Mammary epithelial cell (primary cell): ENCODE measurements at places on chromosomes 7 and 10. TPM values are rescaled to one million over a fixed set of nuclear protein-coding genes. Genes with fewer than 3 reads are reported as not detected.

- DNase-seq = no peak
Observed at GRCh38 chr7:30911561-30911969, at the start of gene AQP1. Gene AQP1, plus strand, starts transcription at chr7:30911853. Its CDS starts 57 bp downstream, at chr7:30911910.

DNA sequence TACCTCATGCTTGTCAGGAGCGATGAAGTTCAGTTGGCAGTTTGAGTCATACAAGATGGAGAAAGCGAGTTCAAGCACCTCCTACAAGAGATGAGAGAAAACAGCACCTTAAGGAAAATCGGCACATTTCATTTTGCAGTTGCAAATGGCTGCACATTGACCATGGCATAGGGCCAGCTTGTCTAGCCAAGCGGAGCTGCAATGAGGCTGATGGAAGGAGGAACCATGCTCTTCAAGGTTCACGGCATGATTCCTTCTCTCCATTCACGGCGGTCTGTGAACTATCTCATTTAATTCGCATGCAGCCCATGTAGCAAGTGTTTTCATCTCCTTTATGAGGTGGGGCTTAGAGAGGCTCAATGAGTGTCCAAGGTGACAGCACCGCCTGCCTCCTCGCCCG is 137.4 kb upstream of the AOAH start:
- no peak for DNase-seq

The LRRC61 gene
- total RNA-seq = 0.73 and 2.0 TPM in 2 replicates

GRCh38 chr10:12668634-12669033 is 319.3 kb downstream of the CAMK1D start:
- DNase-seq = no peak

- DNase-seq = peak; percentile 80
Observed at GRCh38 chr7:148783801-148784527, 85.3 kb downstream of the CUL1 start.

DNA sequence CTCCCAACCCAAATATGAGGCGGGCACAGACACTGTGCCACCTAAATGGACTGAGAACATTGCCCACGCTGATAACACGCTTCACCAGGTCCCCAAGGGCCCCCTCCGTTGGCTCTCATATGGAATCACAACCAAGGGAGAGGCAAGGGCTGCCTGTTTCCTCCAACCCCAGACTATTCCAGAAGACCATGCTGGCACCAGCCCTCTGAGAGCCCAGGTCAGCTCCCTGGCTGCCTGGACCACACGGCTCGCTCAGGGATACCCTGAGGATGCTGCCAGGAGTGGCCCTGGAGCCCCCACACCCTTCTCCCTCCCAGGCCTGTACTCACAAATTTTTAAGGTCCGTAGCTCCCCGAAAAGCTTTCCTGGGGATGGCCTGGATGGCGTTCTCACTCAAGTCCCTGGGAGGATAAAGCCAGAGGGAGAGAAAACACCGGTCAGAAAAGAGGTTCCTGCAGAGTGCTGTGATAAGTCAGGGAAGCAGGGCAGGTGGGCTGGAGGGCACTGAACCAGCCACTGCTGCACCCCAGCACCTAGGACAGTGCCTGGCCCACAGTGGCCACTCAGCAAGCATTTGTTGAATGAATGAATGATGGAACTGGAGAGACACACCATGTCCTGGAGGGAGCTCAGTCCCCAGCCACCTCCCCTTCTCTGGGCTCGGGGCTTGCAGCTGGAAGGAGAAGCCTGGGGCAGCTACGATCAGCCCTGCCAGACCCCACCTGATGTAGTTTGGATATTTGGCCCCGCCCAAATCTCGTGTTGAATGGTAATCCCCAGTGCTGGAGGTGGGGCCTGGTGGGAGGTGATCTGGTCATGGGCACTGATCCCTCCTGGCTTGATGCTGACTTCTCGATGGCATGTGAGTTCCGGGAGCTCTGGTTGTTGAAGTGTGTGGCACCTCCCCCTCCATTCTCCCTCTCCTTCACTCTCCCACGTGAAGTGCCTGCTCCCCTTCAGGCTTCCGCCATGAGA is 119.8 kb downstream of the SLIT1 start:
- no peak for DNase-seq

- DNase-seq = peak; percentile 75
Observed at GRCh38 chr10:31554556-31554955, 235.5 kb downstream of the ZEB1 start.

DNA sequence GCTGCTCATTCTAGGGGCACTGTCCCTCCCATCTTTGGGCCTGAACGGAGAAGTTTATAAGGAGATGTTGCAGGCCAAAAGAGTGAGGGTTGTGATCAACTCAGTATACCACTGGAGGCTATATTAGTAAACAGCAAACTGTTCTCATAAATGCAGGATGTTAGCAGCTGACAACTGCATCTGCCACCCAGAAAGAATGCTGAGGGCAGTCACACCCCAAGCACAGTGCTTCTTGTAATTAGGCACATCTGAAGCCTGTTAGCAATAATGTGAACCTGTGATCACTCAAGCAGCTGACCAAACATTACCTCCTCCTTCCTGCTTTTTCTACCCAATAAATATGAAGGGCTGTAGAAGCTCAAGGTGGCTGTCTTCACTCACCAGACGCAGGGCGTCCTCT is 38.4 kb upstream of the ZNF138 start:
- DNase-seq = no peak

The SLC39A12 gene
- total RNA-seq = not detected

GRCh38 chr7:53358269-53358668 is 322.8 kb downstream of the POM121L12 start:
- DNase-seq = no peak
